ENCODE measurements at places on chromosomes 16 and 17.
A peak's percentile ranks its signal among the peaks of the same experiment; 100 is the strongest.

- no peak for DNase-seq
Observed at GRCh38 chr16:969508-970385, 1.0 kb downstream of the LMF1 start.

DNA sequence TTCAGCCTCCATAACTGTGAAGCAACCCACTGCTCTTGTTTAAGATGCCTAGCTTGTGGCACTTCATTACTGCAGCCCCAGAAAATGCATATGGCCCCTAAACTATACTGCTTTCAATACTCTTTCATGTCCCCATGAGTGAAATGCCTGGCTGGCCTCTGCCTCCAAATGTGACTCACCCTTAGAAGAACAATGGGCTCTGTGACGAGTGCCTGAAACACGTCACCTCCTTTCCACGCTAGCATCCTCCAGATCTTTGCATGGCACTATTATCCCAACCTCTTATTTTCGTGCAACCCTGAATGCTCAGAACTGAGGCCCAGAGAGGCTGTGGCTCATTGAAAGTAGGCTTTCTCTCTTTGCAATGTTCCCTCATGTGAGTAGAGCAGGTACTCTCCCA is 233.1 kb downstream of the CBLN1 start:
- peak; percentile 8 for DNase-seq

DNA sequence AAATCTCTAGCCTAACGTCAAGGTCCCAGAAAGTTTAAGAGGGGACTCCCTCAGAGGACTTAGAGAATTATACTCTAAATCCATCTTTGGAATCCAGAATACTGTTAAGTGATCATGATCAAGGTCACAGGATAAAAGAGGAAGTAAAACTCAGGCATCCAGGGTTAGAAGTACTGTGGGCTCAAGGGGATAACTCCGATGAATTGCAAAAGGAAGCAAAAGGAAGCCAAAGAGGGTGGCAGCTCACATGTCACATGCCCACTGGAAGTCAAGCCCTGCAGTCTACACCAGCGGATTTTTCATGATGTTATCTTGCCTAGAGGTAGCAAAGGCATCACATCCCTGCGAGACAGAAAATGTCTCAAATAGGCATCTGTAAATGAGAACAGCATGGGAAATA is 3.8 kb downstream of the ZNF821 start:
- DNase-seq, result no peak

GRCh38 chr16:27564224-27564623 is 14.3 kb downstream of the KATNIP start:
- DNase-seq, result no peak

GRCh38 chr16:47129755-47130435 is 13.8 kb downstream of the NETO2 start:
- no peak for DNase-seq

GRCh38 chr17:45223539-45224528 is 2.1 kb downstream of the FMNL1 start:
- no peak for DNase-seq

- peak; percentile 73 for DNase-seq
Observed at GRCh38 chr16:10652730-10653590, 41.8 kb downstream of the TEKT5 start.

GRCh38 chr17:34990921-34991365 is 10.6 kb downstream of the LIG3 start:
- DNase-seq, result no peak

All from DMS53 (cell line).